Pulmonary artery endothelial cell (primary cell): ENCODE measurements at places on chromosomes 12 and 14. TPM values are rescaled to one million over a fixed set of nuclear protein-coding genes. Genes with fewer than 3 reads are reported as not detected.

The HOXC12 gene
- total RNA-seq, result not detected in 2 replicates

The PROX2 gene
- not detected in 2 replicates for total RNA-seq

The MYH6 gene
- not detected in 2 replicates for total RNA-seq

The NINJ2 gene
- total RNA-seq, result 0.66 and 1.2 TPM in 2 replicates

The LRRC10 gene
- total RNA-seq, result not detected in 2 replicates

The SARNP gene
- 110 and 137 TPM in 2 replicates for total RNA-seq

The TC2N gene
- 0.07 TPM in 1 of 2 replicates, not detected in the other for total RNA-seq

The CCDC85C gene
- total RNA-seq, result 15.0 and 16.5 TPM in 2 replicates

The MTA1 gene
- total RNA-seq, result 44.1 and 44.2 TPM in 2 replicates
